ENCODE measurements at places on chromosomes 5 and 9. TPM values are rescaled to one million over a fixed set of nuclear protein-coding genes. Genes with fewer than 3 reads are reported as not detected.

CAMLG gene
- total RNA-seq: 14.5 TPM

NMUR2 gene
- 0.14 TPM for total RNA-seq

HTR4 gene
- 0.22 TPM for total RNA-seq

ZBTB5 gene
- total RNA-seq: 5.1 TPM

TAF11L5 gene
- total RNA-seq: not detected

DNA sequence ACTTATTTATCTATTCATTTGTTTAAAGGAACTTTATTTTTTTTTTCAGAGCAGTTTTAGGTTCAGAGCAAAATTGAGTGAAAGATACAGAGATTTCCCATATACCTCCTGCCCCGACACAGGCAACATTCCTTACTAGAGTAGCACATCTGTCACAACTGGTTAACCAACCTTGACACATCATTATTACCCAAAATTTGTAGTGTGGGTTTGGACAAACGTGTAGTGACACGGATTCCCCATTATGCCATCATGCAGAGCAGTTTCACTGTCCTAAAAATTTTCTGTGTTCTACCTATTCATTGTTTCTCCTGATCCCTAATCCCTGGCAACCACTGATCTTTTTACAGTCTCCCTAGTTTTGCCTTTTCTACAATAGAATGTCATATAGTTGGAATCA lies 57.3 kb upstream of the LHFPL2 start:
- DNase-seq: no peak

DNA sequence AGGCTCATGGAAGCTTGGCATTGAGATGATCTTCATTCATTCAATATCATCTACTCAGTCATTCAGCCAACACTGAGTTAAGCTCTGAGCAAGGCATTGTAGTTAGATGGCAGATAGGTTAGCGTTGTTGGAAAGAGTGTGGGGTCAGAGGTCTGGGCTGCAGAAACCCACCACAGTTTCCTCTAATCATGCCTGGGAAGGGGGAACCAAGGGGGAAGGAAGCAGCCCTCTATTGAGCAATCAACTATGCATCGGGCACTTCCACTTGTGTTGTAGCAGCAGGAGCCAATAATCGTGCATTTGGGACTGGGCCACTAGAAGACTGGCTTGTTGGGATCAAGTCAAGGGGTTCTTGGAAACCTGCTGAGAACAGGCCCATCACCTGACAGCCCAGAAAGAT lies 139.1 kb downstream of the PIP5K1B start:
- DNase-seq: no peak

GRCh38 chr5:126416266-126416925 lies 6.8 kb upstream of the GRAMD2B start:
- no peak for DNase-seq

GRCh38 chr5:180400416-180400815 lies 47.3 kb upstream of the GFPT2 start:
- no peak for DNase-seq

GRCh38 chr5:159531554-159532105 lies 201.3 kb upstream of the IL12B start:
- DNase-seq: no peak

DNA sequence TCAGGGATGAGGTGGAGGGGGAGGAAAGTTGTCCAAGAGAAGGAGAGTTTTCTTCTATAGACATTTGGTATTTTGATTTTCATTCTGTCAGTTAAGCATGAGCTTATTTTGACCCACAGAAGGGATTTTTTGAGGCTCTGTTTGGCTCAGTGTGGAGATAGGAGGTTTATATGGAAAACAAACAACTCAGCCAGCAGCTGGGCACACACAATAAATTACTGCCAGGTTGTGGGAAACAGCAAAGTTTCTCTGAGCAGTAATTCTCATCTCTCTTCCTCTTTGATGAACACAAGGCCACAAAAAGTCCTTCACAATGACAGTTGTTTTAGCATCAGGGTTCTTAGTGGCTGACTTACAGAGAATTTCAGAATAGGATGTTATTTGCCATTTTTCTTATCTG lies 486.1 kb downstream of the KDM4C start:
- DNase-seq: no peak
